ENCODE measurements at places on chromosomes 2 and 18.

- no peak for DNase-seq
Observed at GRCh38 chr2:108354136-108354535, 23.6 kb upstream of the SULT1C4 start.

GRCh38 chr2:136909777-136910176 lies 144.4 kb downstream of the THSD7B start:
- no peak for DNase-seq

GRCh38 chr2:185473838-185474237 lies 264.8 kb upstream of the FSIP2 start:
- DNase-seq = no peak

DNA sequence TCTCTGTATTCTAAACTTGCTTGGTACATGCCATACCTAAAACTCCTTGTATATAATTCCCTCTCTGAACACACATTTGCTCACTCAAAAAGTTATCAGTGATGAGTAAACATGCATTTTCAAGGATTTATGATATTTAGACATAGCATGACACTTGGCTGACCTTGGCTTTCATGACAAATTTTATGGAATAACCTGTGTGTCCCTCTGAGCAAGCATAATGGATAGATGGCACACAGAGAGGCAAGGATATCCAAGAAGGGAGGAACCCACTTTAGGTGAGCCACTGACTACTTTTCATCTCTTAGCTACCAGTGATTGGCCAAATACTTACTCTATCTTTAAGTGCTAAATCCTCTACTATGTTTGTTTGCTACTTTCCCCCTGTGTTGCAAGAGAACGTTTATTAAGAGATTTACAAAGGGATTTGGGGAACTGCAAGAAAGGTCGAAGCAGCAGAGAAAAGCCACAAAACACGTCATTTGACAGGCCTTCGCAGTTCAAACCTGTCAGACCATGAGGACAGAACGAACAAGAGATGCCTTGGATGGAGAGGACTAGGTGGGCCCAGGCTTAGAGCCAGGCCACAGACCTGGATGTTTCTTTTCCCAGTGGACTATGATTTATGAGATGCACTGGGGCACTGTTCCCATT lies 379.9 kb downstream of the NBAS start:
- no peak for DNase-seq

- DNase-seq = no peak
Observed at GRCh38 chr2:25241452-25241851, 73.1 kb upstream of the POMC start.

DNA sequence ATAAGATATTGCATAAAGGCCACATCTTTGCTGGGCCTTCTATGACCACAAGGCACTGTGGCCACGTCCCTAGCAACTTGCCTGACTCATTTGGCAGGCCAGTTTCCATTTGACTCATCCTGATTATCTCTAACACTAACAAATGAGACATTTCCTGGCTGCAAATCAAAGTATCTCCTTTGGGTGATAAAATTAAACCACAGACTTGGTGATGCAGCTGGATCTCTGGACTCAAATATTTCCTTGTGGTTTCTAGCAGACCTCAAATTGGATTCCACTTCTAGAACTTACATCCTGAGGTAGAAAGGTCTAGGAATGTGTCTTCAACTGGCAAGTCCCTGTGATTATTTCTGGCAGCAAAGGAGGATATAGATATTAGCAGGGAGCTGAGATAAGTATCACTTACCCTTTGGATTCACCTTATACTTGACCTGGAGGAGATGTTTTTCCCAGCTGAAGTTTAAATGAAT lies 167.9 kb upstream of the NXPH2 start:
- DNase-seq = peak; percentile 40

- no peak for DNase-seq
Observed at GRCh38 chr2:74735009-74735408, 81.0 kb downstream of the SEMA4F start.

GRCh38 chr2:85951351-85952067 lies 62.7 kb upstream of the ST3GAL5 start:
- no peak for DNase-seq

- no peak for DNase-seq
Observed at GRCh38 chr2:139175510-139175909, 395.3 kb upstream of the NXPH2 start.

DNA sequence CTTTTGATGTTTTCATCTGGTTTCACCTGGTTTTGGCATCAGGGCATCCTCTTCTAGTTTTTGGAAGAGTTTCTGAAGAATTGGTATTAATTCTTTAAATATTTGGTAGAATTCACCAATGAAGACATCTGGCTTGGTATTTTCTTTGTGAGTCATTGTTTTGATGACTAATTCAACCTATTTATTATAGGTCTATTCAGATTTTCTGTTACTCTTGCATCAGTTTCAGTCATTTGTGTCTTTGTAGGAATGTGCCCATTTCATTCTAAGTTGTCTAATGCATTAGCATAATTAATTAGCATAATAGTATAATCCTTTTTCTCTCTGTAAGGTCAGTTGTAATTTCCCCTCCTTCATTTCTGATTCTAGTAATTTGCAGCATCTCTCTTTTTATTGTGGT lies 8.0 kb downstream of the GNLY start:
- DNase-seq = no peak

DNA sequence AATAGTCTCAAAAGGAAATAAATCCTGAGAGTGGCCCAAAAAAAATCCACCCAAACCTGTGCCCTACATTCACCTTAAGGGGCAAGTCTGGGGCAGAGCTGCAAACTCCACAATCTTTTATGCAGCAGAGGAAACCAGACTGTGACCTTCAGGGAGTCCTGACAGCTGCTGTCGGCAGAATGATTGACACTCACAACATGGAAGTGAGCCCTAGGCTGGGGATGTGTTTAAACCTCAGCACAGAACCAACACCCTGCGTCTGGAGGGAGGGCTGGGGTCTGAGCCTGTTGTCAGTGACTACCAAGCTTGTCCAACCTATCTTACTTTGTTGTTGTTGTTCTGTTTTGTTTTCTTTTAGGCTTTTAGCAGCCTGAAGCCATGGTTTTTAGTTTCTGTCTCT lies 39.6 kb downstream of the CRACDL start:
- DNase-seq = no peak

DNA sequence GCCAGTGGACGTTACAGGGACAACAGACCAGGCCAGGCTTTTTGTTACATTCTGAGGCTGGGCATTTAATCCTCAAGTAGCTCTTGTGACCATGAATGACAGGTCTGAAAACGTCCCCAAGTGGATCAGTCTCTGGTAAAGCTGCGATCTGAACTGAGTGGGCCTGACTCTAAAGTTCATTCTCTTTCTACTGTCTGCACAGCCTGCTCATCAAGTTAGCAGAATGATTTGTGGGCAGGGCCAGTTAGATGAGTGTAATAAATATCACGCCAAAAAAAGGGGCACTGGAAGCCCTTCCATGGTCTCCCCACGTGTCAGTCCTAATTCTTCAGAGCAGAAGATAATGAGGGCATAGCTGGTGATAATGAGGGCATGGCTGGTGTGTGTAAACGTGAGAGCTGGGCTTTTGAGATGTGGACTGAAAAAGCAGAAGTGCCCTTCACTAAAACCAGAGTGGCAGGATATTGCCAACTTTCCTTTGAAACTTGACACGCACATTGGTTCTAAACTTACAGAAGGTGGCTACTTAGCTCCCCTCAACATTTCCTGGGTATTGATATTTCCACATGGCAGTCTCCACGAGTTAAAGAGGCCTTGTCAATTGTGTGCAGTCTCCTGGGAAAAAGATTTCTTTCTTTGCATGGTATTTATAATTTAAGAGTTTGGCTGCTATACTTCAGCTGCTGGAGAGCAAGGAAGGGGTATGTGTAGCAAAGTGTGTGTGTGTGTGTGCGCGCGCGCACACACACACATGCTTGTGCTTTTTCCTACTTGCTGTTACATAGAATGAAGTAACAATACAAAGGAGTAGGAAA lies 72.7 kb upstream of the LYPD6B start:
- no peak for DNase-seq

- no peak for DNase-seq
Observed at GRCh38 chr2:9053534-9053931, 50.0 kb upstream of the MBOAT2 start.

DNA sequence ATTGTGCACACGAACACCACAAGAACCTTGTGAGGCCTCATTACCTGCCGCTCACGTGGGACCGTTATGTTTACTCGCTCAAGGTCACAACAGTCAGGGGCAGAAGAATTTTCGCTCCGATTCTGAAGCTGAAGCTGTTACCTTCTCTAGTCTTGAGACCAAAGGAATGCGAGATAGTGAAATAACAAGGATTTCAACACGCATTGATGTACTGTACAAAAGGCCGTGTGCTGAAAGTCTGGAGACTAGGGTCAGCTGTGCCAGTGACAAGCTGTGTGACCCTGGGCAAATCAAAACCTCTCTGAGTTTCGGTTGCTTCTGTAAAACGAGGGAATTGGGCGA lies 583 bp downstream of the NEMP2 start:
- DNase-seq = no peak

DNA sequence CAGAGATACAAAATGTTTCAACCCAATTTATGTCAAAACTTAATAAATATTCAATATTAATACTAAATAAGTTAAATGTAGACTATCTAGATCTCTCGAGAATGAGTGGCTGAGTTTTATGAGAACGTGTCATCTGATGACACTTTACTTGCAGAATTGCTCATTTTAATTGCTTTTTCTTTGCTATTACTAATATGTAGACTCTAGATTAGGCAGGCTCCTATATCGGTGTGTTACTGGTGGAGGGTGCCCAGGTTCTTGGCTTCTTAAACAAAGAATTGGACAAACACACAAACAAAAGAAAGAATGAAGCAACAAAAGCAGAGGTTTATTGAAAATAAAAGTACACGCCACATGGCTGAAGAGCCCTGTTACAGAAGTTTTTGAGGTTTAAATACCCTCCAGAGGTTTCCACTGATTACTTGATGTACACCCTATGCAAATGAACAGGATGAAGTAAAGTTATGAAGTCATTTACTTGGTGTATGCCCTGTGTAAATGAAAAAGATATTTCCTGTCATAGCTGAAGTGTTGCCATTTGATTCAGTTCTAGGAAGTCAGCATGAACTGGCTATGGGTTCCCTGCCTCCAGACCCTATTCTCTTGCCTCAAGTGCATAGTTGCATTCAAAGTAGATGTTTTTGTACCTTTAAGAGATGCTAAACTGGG lies 122.9 kb upstream of the ITGA4 start:
- DNase-seq = no peak

DNA sequence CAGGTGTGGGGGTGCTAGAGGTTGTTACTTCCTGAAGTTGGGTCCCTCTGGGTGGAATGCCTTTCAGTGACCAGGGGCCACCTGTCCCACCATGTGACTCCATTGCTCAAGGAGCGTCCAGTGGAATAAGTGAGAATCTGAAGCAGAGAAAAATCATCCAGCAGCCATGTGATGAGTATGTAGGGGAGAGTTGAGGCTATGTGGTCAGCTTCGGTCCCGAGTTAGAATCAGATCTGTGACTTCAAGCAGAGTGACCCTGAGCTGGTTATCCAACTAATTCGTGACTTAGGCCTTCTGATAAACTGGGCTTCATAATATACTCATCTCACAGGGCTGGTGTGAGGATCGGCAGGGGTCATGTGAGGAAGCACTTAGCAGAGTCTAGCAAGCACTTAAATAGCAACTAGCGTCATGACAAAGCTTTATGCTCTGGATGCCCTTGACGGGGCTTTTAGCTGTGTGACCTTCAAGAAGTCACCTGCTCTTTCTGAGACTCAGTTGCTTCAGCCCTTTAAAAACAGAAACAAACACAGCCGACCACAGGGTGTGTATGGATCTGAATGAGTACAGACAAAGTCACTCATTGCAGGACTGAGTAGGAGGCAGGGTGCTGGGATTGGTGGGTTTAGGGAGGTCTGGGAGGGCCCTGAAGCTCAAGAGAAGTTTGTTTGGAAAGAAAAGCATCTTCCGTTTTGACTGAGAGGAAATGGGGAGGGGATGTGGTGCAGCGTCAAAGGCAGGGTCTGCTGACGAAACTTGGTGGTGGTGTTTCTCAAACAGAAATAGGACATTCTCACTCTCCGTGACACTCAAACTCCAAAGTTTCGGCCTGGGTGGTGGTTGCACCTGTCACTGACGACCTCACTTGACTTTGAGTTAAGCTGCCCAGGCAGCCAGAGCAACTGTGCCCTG lies 264.0 kb upstream of the CXCR4 start:
- no peak for DNase-seq

- no peak for DNase-seq
Observed at GRCh38 chr2:138689705-138690104, 90.5 kb downstream of the NXPH2 start.

Measured in HTR-8/SVneo (cell line).